ENCODE measurements at places on chromosomes 11 and 22.
A peak's percentile ranks its signal among the peaks of the same experiment; 100 is the strongest.

DNA sequence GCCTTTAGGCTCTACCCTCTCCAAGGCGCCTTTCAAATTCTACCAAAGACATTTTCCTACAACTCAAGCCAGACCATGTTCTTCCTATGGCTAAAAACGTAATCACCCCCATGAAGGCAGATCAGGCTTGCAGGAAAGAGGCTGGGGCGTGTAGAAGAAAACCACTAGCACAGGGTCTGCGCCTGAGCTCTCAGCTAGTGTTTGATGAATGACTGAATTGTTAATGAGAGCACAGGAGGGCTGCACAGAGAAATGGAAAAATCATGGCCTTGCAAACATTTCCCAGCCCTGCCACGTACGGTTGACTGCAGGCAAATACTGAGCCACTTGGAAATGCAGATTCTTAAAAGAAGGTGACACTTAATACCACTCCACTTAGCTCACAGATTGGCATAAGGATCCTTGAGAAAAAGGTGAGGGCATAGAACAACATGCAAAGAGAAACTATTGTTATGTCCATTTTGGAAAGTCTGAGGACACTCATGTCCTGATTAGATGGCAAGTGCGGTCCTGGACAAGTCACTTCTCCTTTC, 148.6 kb downstream of the NXPE2 start:
- DNase-seq, result no peak

GRCh38 chr11:2825261-2825888, 60.2 kb downstream of the CDKN1C start:
- no peak for DNase-seq

- DNase-seq, result no peak
These were observed 4.4 kb downstream of the PGGHG start for GRCh38 chr11:293271-293851.

GRCh38 chr11:123301696-123302400, 106.8 kb upstream of the CLMP start:
- peak; percentile 87 for DNase-seq

DNA sequence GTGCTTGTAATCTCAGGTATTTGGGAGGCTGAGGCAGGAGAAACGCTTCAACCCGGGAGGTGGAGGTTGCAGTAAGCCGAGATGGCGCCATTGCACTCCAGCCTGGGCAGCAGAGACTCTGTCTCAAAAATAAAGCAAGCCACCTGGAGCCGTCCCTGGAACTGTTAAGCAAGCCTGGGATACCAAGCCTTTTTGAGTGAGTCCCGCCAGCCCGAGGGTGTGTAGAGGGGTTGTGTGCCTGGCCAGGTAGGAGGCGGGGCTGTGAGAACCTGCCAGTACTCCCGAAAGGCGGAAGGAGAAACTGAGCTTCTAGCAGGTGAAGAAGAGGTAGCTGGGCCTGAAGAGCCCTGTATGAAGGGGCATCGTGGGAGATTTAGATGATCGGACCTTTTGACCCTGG, 52.4 kb downstream of the TRIOBP start:
- DNase-seq, result no peak

DNA sequence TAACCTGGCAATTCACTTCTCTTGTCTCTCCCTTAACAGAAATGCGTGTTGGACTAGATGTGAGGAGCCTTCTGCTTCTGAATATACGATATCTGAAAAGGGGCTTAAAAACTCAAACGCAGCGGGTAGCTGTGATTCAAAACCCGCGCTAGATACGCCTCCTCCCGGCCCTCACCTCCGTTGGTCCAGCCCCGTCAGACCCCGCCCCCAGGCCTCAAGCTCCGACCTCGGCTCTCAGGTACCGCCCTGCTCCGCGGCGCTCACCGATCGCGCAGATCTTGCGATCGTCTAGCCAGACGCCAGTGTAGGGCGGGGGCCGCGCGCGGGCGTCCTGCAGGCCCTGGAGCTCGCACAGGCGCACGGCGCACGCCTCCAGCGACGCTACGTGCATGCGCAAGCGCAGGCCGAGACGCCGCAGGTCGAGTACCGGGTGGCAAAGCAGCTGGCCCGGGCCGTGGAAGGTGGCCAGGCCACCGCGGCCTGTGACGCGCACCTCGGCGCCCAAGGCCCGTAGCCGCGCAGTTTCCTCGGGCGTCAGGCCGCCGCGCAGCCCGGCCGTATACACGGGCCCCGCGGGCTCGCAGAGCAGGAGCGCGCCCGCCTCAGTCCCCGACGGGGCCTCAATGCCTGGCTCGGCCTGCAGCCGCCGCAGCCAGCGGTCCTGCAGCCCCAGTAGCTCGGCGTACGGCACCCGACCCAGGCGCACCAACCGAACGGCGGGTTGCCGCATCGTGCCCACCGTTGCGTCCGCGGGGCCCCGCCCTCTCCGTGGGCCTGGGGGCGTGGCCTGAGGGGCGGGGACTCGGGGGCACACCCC, at the start of gene LIPT2:
TSS of gene LIPT2 (minus strand) at position 751 of the 817 bp plus-strand sequence. CDS start at position 730, 21 bp downstream.
- DNase-seq, result peak; percentile 94

DNA sequence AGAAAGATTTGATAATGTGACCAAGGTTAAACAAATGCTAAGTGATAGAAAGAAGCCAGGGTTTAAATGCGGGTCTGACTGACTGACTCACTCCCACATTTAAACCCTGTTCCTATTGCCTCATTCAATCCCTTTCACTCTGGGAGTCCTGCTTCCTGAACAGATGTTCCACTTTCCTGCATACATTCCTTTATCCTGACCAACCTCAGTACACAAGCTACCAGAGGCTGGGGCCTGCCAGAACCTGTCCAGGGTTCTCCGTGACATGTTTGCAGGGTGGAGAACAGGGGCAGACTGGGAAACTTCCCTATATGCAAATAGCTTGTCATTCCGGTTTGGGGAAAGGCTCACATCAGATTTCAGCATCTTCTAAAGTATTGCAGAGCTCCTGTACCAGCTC, 3.0 kb upstream of the ANKK1 start:
- no peak for DNase-seq

GRCh38 chr11:134562941-134563471, 151.0 kb upstream of the B3GAT1 start:
- no peak for DNase-seq

DNA sequence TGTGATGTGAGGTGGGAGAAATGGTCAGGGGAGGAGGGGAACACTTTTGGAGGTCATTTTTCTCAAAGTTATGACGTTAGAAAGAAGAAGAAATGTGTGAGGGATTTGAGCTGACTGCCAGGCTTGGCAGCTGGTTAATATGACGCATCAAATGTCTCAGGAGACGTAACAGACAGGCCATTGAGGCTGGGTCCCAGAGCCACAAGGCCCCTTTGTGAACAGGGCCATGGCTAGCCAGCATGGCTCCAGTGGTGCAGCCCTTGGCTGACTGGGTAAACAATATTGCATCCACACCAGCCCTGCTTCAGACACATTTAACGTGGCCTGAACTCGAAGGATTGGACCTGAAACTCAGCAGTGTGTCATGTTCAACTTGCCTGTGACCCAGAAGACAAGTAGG, 34.3 kb downstream of the AMOTL1 start:
- no peak for DNase-seq

GRCh38 chr22:43910178-43910695, 13.4 kb upstream of the PNPLA3 start:
- no peak for DNase-seq

DNA sequence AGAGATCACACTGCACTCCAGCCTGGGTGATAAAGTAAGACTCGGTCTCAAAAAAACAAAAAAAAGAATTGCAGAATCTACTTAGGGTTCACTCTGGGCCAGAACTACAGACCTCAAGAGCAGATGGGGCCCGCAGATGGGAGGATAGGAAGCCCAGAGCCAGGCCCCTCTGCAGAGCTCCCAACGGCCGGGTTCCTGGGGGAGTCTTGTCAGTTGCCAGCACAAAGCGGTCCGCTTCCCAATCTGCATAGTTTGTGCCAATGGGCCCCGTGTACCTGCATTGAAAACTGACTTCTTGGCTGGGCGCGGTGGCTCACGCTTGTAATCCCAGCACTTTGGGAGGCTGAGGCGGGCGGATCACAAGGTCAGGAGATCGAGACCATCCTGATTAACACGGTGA, 1.7 kb upstream of the CHID1 start:
- DNase-seq, result no peak

DNA sequence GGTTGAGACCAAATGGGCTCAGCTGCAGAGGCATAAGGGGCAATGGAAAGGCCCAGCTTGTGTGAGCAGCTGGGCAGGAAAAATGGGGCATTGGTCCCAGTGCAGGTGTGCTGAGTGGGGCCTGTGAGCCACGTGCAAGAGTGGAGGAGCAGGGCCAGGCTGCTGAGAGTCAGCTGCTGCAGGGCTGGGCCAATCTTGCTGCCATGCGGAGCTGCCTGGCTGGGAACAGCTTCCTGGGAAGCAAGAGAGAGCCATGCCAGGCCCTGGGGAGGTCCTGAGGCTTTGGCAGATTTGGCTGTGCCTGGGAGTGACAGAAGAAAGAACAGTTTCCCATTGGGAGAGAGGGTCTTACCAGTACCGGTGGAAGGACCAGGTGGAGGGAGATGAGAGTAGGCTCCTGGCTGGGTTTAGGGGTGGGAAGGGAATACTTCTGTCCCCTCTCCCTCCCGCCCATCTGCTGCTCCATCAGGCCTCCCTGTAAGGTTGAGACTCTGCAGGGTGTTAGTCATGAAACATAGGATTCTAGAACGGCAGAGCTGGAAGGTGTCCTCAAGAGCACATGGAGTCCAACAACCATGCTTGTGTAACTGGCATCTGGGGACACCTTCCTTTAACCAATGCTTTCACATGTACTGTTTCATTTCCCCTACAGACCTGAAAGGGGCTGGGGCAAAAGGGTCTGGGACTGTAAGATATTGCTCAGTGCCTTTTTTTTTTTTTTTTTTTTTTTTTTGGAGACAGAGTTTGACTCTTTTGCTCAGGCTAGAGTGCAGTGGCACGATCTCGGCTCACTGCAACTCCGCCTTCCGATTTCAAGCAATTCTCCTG, 10.4 kb downstream of the SEPTIN3 start:
- no peak for DNase-seq

- DNase-seq, result peak; percentile 10
These were observed 168.5 kb downstream of the ARHGAP42 start for GRCh38 chr11:100855466-100856067.

DNA sequence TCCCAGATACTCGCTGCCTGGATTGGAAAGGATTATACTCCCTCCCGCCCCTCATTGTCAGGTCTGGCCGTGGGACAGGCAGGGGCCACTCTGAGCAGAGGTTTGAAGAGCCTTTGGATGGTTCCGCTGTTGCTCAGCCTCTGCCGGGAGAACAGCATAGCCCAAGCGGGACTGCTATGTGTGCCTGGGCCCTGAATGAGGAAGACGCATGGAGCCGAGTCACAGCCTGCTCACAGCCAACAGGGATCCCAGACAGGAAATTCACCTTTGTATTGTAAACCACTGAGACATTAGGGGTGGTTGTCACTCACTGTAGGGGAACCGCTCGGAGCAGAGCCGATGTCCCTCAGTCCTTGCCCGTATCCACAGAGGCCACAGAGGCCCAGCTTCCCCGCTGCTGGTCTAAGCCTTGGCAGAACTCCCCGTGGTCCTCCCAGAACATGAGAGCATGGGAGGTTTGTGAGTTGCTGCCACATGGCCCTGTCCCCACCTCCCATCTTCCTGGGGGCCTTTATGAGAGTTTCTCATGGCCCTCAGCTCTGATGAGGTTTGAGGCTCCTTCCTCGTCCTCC, 10.7 kb upstream of the FAM118A start:
- DNase-seq, result no peak

- no peak for DNase-seq
These were observed 223.3 kb upstream of the ISX start for GRCh38 chr22:34842630-34843029.

DNA sequence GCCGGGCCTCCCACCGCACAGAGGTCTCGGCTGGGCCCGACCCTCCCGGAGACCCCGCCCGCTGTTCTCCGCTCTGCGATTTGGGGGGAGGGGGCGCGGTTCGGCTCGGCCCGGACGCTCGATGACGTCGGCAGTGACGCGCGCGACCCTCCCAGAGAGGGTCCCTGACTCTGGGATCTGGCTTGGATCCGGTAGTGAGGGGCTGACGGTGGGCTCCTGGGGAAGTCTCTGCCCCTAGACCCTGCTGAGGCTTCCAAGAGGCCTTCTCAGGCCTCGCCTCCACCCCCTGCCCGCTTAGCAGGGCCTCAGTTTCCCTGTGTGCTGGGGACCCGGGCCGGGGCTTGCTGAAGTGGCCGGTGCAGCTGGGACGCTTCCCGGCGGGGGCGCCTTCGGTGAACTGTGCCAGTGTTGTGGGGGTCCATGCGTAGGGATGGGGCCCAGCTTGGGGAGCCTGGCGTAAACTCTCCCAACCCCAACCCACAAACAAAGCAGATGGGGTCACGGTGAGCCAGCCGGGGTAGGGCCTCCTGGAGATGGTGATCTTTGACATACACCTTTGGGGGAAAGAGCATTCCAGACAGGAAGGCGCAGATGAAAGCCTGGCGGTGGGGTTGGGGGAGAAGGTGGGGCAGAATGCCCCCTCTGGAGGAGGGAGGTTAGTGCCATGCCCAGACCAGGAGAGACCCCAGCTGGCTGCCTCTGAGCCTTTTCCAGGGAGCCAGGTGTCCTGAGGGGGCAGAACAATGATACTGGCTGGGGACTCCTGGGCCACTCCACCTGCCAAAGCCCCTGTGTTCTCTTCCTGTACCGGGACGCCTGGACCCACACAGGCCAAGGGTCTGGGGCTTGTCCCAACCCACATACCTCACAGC, 1.0 kb downstream of the B4GALNT4 start:
- DNase-seq, result no peak

GRCh38 chr11:64846998-64847666, 2.7 kb upstream of the CDC42BPG start:
- DNase-seq, result peak; percentile 92

- no peak for DNase-seq
These were observed 58.9 kb downstream of the GUCY1A2 start for GRCh38 chr11:106959386-106959785.
